ENCODE measurements at places on chromosomes 12 and 14.

DNA sequence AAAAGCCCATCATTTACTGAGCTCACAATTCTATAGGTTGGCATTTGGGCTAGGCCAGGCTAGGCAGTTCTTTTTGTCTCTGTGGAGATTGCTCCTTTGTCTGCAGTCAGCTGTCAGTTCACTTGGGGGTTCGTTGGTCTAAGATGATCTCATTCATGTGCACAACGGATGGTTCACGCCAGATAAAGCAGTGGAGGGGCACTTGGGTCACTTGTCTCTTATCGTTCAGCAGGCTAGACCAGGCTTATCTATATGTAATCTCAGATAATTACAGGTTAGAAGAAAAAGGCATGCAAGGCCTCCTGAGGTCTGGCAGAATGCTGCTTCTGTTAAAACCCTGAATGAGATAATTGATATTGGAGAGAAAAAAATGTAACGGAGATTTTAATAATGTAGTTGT, 119.0 kb upstream of the ATP2B1 start:
- no peak for DNase-seq

GRCh38 chr12:119432949-119433348, 98.4 kb downstream of the CCDC60 start:
- no peak for DNase-seq

DNA sequence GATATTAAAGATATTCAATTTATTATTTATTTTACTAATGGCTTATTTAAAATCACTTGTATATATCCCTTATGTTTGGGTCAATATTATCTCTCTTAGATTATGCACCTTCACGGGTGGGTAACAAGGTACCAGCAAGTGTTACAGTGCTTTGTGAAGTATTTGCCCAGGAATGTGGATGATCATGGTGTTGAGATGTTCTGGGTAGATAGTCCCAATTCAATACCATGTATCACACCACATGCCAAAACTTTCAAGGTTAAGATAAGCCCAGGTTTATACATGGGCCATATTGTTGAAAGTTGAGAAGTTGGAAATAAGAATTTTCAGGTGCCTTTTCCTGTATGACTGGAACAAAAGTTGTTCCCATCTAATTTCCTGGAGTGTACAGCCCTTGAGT, 131.3 kb upstream of the RASSF8 start:
- DNase-seq = no peak

- no peak for DNase-seq
Measured at GRCh38 chr14:74638966-74639365, 26.9 kb upstream of the LTBP2 start.

DNA sequence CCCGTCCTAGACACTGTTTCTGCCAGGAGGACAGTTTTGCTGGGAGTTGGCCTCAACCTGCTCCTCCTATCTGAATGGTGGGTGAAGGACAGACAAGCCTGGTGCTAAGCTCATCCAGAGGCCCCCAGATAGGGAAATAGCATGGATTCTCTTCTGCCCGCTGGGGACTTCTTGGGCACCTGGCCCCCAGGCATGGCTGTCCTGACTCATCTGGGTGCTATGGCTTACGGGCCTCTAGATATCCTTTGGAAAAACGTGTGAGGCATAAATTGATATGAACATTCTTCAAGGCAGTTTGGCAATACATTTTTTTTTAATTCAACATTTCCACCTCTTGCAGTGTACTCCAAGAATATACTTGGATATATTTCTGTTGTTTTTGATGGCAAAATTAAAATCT, 8.6 kb downstream of the TECPR2 start:
- no peak for DNase-seq

DNA sequence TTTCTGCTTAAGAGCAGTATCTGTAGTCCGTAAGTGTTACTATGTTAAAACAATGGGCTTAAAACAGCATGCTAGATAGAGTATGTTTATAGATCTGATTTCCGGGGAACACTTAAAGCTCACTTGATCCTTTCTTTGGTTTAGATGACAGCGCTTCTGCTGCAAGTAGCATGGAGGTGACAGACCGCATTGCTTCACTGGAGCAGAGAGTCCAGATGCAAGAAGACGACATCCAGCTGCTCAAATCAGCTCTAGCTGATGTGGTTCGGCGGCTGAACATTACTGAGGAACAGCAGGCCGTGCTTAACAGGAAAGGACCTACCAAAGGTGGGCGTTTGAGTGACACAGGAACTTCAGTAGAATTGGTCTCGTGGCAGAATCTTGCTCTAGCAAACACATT, 57.5 kb downstream of the EML1 start:
- DNase-seq = no peak

DNA sequence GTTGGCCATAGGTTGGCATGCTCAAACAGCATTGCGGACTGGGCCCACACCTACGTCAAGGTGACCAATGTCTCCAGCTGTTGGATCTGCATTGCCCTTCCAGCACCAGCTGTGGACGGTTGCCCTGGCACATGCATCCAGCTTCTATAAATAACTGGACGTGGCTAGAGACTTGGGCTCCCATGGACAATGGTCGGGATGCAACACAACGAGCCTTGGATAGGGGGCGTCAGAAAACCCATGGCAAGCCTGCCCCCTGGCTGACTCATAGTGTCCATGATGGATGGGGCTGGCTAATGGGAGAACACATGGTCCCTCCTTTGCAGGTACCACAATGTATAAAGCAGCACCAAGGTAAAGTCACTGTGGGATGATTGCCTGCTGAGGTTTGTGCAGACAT, 331.6 kb upstream of the FAR2 start:
- DNase-seq = no peak

- DNase-seq = no peak
Measured at GRCh38 chr14:59754256-59754655, 116.3 kb downstream of the RTN1 start.

- DNase-seq = no peak
Measured at GRCh38 chr12:83468988-83469908, 782.5 kb downstream of the TMTC2 start.

DNA sequence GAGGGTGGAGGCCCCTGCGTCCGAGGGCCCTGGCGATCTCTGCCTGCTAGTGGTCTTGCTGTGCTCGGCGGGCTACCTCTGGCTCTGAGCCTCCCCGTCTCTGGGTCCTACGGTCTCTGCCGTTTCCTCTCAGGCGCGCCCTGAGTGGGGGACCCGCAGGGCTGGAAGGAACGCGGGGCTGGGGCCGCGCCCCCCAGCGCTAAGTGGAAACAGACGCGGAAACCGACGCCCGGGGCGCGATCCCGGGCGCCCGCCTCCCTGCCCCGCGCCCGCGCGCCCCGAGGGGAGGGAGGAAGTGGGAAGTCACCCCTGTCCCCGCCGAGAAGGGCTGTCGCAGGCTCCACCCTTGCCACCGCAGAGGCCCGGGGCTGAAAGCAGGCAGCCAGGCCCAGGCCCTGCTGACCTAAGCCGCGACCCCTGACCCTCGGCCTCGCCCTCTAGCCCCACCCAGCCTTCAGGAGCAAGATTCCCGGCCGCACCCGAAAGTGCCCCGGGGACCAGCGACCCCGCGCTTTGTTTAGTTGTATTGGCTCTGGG, 831 bp downstream of the CRIP1 start:
- no peak for DNase-seq

DNA sequence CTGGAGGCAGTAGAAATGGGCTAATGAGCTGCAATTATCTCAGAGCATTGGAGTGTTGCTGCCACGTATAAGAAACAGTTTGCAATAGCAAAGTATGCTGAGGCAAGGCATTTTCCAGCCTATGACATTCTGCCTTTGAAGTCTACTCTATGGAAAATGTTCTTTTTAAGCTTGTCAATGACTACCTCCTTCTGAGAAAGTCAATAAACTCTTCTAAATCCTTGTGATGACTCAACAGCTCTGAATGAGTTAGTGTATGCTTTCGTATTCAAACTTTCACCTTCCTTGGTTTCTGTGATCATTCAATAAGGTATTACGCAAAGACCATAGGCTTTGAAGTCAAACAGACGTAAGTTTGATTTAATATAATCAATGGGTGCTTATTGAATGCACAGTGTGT, 111.2 kb downstream of the CAPZA3 start:
- no peak for DNase-seq

- no peak for DNase-seq
Measured at GRCh38 chr12:26823390-26823789, 9.6 kb downstream of the ITPR2 start.

- DNase-seq = no peak
Measured at GRCh38 chr14:47332106-47332505, 343.3 kb downstream of the MDGA2 start.

GRCh38 chr12:100265732-100266584, 921 bp downstream of the DEPDC4 start:
- no peak for DNase-seq

GRCh38 chr12:122872815-122873361, 23.0 kb downstream of the VPS37B start:
- DNase-seq = no peak

- DNase-seq = no peak
Measured at GRCh38 chr12:65799331-65799730, 25.0 kb upstream of the HMGA2 start.

DNA sequence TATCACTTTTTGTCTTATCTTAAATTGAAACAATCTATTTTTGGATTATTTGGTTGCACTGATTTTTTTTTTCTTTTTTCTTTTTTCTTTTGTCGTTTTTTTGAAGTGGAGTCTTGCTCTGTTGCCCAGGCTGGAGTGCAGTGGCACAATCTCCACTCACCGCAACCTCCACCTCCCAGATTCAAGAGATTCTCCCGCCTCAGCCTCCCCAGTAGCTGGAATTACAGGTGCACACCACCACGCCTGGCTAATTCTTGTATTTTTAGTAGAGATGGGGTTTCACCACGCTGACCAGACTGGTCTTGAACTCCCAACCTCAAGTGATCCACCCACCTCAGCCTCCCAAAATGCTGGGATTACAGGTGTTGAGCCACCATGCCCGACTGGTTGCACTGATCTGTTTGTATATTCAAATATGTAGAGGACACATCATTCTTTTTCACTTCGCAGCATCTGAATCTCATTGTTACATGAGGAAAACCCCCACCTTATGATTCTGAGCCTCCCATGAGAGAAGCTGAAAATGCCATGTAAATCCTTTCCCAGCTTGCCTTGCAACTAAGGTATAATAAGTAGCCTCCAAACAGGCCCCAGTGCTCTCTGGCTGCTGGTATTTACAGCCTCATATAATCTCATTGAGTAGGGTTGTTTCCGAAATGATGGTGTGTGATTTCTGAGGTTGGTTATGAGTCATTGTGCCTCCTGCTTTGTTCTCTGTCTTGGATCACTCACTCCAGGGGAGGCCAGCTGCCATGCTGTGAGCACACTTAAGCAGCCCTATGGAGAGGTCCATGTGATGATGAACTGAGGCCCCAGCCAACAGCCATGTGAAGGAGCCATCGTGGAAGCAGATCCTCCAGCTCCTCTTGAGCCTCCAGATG, 5.2 kb upstream of the HSP90B1 start:
- DNase-seq = no peak

GRCh38 chr12:77722536-77722935, 108.2 kb upstream of the NAV3 start:
- no peak for DNase-seq

GRCh38 chr14:70166530-70167203, 22.1 kb downstream of the SLC8A3 start:
- DNase-seq = no peak

GRCh38 chr14:75794615-75795038, 133.6 kb downstream of the TTLL5 start:
- no peak for DNase-seq

GRCh38 chr12:50222275-50222783, 55.2 kb upstream of the CERS5 start:
- no peak for DNase-seq

DNA sequence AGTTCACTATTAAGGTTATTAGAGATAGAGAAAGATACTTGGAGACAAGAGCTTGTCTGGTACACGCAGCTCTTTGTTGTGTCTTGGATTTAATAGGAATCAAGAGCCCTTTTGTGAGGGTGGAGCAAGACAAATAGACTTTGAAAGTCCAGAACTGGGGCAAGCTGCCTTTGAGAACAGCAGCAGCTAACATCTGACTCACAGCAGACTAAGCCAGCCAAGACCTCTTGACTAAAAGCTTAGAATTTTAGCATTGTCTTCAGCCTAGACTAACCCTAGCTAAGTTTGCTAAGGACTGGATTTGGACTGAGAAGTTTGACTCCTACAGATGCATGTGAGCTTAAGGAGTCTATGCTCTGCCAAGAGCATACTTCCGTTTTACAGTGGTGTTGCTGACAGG, 201.9 kb upstream of the RBM19 start:
- no peak for DNase-seq

DNA sequence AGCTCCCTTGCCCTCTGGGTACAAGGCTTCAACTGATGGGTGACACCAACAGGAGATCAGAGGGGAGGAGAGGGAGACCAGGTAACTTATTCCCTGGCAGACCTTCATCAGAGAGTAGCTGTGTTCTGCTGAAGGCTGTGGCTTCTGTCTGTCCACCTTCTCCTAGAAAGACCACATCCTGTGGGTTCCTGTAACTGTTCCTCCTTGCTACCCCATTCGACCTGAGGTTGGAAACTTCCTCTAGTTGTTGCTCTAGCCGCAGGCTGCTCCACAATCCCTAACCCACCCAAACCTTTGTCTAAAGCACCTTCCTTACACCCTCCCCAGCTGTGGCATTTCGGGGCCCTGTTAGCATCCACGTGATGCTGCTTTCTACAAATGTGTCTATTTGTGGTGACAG, 454.2 kb downstream of the DPF3 start:
- DNase-seq = no peak

All from activated CD8-positive, alpha-beta memory T cell treated with anti-CD3 and anti-CD28 coated beads for 4 hours (primary cell).